ENCODE measurements at places on chromosomes 5 and 9. TPM values are rescaled to one million over a fixed set of nuclear protein-coding genes. Genes with fewer than 3 reads are reported as not detected.

GRCh38 chr9:36935768-36936497, 98.1 kb downstream of the PAX5 start:
- no peak overlapping the region for H3K4me3 ChIP-seq
- no peak for DNase-seq
- H3K36me3 ChIP-seq, result no peaks in the 10 kb centered on the region
- no peak overlapping the region for H3K27ac ChIP-seq
- peaks cover 10% of the 10 kb centered on the region for H3K4me1 ChIP-seq

GRCh38 chr5:95863383-95863757, 40.8 kb upstream of the GLRX start:
- no peak overlapping the region for H3K4me3 ChIP-seq
- H3K36me3 ChIP-seq, result no peaks in the 10 kb centered on the region
- DNase-seq, result no peak
- H3K27me3 ChIP-seq, result no peaks in the 10 kb centered on the region
- H3K27ac ChIP-seq, result peak overlapping the region; percentile 95

GRCh38 chr5:16580382-16580781, 36.4 kb downstream of the RETREG1 start:
- no peak overlapping the region for H3K27ac ChIP-seq
- peaks cover 15% of the 10 kb centered on the region for H3K27me3 ChIP-seq
- H3K36me3 ChIP-seq, result no peaks in the 10 kb centered on the region
- H3K4me3 ChIP-seq, result no peak overlapping the region

GRCh38 chr5:167458412-167458811, 833.0 kb upstream of the WWC1 start:
- no peak overlapping the region for H3K27ac ChIP-seq
- DNase-seq, result no peak
- no peaks in the 10 kb centered on the region for H3K4me1 ChIP-seq
- no peak overlapping the region for H3K4me3 ChIP-seq

DNA sequence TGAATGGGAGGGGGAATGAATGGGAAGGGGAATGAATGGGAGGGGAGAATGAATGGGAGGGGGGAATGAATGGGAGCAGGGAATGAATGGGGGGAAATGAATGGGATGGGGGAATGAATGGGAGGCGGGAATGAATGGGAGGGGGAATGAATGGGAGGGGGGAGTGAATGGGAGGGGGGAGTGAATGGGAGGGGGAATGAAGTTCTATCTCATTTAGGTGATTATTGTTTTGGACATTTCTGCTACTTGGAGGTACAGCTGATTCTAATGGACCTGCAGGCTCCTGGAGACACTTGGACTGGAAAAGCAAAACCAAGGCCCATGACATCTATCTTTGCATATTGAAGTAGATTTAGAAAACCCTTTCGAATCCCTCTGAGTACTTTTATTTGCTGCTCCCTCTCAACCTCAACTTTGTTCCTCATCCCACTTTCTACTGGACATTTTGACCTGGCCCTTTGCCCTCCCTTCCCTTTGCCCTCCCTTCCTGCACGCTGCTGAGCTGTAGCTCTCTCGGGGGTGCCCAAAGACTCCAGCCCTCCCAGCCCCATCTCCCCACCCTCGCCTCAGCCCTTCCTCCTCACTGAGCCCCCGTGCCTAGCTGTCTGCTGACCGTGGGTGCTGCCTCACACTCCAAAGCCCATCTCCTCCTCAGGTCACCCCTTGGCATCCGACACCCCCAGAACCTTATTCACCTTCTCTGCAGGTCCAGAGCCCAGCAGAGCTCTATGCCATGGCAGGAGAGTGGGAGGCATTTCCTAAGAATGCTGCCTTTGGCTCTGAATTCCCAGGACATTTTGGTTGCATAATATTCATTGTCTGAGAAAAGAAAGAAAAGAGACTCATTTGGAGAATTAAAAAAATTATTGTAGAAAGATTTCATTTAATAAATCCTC, 19.9 kb upstream of the LPCAT1 start:
- DNase-seq, result no peak
- peaks cover under 1% of the 10 kb centered on the region for H3K27me3 ChIP-seq
- H3K4me1 ChIP-seq, result peaks cover 41% of the 10 kb centered on the region
- no peak overlapping the region for H3K4me3 ChIP-seq
- H3K27ac ChIP-seq, result no peak overlapping the region
- H3K36me3 ChIP-seq, result no peaks in the 10 kb centered on the region

Gene RAPGEF1
- total RNA-seq, result 66.5 TPM

Gene RLN1
- total RNA-seq, result not detected

Gene TMC1
- total RNA-seq, result 9.0 TPM

Gene GIN1
- total RNA-seq, result 7.9 TPM

Gene ZNF879
- 0.83 TPM for total RNA-seq

Data from PC-9 (cell line).